Activated CD8-positive, alpha-beta memory T cell treated with anti-CD3 and anti-CD28 coated beads, Interleukin-2, amount 10 ng/mL, durations not matched to agents 7 days and 5 days (primary cell): ENCODE measurements at places on chromosomes 5 and 9.

GRCh38 chr5:18394443-18394804, 760.2 kb downstream of the TAF11L14 start:
- no peak overlapping the region for H3K4me3 ChIP-seq
- no peaks in the 10 kb centered on the region for H3K4me1 ChIP-seq
- no peak overlapping the region for H3K27ac ChIP-seq

DNA sequence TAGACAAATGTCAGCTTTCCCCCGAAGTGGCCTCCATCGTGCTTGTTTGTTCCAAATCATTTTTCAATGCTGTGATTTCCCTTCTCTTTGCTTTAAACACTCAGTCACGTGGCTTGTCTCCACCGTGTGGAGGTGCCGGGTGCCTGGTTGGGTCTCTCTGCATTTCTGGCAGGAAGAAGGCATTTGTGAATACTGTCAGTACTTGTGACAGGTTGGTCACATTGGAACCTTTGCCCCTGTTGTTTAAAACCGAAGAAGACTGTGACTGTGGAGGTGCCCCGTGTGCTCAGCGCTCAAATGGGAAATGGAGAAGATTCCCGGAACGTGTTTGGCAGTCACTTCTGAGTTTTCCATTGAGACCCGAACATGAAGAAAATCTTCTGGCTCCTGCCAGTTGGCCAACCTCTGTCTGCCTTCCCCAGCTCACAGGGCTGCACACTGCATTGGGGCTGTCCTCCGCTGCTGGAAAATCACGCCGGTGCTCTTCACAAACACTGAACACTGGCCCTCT, 74.6 kb downstream of the LMNB1 start:
- no peak for DNase-seq
- H3K27ac ChIP-seq: peak overlapping the region; percentile 91
- H3K36me3 ChIP-seq: peaks cover 33% of the 10 kb centered on the region
- H3K4me1 ChIP-seq: peaks cover 46% of the 10 kb centered on the region
- no peak overlapping the region for H3K4me3 ChIP-seq

GRCh38 chr9:71025728-71026127, 95.7 kb downstream of the TRPM3 start:
- no peak overlapping the region for H3K27ac ChIP-seq
- H3K4me1 ChIP-seq: no peaks in the 10 kb centered on the region
- no peak for DNase-seq
- no peaks in the 10 kb centered on the region for H3K27me3 ChIP-seq

DNA sequence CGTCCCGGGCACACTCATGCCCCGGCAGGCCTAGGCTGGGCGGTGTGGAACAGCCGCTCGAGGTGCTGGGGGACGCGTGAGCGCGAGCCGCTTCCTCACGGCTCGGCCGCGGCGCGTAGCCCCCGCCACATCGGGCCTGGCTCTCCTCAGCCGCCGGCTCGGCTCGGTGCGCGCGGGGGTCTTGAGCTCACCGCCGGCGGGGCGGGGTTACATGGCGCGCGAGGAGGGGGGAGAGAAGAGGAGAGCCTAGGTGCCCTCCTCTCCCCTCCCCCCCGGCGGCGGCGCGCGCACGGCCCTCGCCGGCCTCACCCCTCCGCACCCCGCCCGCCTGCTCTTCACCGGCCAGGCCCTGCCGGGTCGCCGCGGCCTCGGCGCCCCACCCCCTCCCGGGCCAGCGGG, 7.7 kb downstream of the RANBP6 start:
- H3K27ac ChIP-seq: peak overlapping the region; percentile 92
